ENCODE measurements at places on chromosomes 1 and 21.
A peak's percentile ranks its signal among the peaks of the same experiment; 100 is the strongest.

DNA sequence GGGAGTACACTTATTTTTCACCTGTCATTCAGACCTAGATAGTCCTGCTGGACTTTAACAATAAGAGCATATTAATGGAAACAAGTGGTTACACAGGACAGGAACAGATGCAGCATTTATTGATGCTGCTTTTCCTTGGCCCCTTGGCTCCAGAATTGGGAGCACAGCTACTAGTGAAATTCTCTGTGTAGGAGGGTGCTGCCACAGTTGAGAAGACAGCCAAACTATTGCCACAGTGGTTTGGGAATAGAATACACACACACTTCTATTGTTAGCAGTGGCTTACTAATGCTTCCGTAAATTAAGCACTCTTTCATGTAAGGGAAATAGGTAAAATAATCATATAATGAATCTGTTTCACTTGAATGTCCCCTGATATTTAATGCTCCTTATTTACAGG is 105.3 kb upstream of the TENT5C start:
- no peak for DNase-seq

DNA sequence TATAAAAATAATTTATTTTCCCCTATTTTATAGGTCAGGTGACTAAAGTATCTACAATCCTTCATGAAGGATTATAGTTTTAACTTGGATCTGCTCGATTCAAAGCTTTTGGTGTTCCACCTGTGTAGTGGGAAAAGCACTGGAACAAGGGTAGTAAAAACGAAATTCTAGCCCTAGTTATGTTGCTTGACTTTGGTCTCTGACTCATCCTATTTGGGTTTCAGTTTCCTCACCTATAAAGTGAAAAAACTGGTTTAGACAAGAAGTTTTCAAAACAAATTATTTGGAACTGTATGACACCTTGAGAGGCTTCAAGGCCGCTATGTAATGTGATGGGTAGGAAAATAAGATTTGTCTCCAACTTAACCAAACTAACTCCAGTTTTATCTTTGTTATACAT is 505.2 kb upstream of the ZRANB2 start:
- DNase-seq, result no peak

DNA sequence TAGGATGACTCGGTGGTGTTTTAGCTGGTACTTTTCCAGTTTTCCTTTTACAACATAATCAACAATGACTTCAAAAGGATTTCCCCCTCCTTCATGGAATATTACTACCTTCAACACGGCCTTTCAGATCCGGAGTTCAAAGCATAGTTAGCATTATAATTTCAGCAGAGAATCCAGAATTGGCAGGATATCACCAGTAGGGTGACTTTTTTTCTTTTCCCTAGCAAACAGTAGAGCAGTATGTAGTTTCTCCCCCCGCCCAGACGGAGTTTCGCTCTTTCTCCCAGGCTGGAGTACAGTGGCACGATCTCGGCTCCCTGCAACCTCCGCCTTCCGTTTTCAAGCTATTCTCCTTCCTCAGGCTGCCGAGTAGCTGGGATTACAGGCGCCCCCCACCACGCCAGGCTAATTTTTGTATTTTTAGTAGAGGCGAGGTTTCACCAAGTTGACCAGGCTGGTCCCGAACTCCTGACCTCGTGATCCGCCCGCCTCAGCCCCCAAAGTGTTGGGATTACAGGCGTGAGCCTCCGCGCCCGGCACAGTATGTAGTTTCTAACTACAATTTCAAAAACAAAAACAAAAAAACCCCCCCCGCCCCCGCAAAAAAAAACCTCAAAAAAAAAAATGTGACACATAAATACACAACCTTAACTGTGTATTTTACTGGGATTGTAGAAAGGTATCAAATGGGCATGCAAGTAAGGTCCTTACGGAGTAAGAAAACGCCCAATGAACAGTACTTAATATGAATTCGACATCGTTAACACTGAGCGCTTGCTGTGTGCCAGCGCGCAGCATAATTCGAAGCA is 1.5 kb upstream of the COX20 start:
- peak; percentile 69 for DNase-seq

- DNase-seq, result no peak
Measured at GRCh38 chr1:180837020-180837419, 75.7 kb upstream of the KIAA1614 start.

DNA sequence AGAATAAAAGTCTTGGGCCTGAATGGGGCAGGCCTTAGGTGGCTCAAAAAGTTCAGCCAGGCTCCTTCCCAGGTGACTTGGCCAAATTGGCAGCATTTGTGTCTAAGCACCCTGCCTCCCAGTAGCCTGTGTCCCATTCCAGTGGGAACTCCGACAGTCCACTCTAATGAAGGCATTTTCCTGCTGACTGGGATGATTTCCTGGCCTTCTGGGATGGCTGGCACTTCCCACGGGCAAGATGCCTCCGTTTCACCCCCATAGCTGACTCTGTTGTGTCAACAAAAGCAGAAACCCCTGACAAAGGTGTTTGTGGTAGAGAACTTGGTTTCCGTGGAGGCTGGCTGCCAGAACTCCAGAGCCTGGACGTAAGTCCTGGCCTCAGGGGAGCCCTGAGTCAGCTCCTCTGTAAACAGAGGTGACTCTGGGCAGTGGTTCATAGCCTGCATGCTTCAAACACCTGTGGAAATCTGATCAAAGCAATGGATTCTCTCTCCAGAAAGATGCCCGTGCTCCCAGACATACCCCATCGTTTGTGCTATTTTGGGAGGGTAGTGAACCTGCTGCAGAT is 36.6 kb downstream of the WNT3A start:
- peak; percentile 65 for DNase-seq

DNA sequence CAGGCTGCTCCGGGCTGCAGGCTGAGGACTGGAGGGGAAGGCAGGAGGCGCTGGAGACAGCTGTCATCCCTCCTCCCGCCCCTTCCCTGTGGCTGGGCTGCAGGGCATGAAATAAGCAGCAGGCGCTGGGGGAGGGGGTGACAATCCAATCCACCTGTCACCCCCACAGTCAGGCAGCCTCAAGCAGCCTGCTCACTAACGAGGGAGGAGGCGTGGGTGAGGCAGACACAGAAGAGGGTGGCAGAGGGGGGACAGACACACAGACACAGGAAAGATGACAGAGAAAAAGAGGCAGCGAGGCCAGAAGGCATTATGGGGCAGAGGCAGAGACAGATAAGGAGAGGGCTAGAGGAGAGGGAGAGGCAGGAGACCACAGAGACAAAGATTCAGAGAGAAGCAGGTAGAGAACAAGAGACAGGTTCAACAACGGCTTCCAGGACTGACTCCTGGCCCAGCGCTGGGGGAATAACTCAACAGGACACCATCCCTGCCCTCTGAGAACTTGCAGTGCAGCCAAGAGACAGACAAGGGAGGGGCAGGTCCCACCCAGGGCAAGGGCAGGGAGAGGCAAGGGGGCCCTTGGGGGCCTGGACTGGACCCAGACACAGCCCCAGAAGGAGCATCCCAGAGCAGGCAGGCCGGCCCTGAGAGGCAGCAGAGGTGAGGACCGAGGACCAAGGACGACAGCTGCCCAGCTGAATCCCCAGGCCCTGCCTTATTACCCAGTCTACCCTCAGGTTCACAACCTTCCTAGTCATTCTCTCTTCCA is 11.2 kb downstream of the MEF2D start:
- no peak for DNase-seq

- DNase-seq, result peak; percentile 63
Measured at GRCh38 chr1:205226868-205227583, 720 bp upstream of the TMCC2 start.

GRCh38 chr1:228236744-228237143 is 28.9 kb downstream of the OBSCN start:
- peak; percentile 45 for DNase-seq

GRCh38 chr1:113140588-113141446 is 67.8 kb downstream of the LRIG2 start:
- DNase-seq, result peak; percentile 78

GRCh38 chr21:20661246-20661645 is 337.0 kb upstream of the NCAM2 start:
- DNase-seq, result no peak

DNA sequence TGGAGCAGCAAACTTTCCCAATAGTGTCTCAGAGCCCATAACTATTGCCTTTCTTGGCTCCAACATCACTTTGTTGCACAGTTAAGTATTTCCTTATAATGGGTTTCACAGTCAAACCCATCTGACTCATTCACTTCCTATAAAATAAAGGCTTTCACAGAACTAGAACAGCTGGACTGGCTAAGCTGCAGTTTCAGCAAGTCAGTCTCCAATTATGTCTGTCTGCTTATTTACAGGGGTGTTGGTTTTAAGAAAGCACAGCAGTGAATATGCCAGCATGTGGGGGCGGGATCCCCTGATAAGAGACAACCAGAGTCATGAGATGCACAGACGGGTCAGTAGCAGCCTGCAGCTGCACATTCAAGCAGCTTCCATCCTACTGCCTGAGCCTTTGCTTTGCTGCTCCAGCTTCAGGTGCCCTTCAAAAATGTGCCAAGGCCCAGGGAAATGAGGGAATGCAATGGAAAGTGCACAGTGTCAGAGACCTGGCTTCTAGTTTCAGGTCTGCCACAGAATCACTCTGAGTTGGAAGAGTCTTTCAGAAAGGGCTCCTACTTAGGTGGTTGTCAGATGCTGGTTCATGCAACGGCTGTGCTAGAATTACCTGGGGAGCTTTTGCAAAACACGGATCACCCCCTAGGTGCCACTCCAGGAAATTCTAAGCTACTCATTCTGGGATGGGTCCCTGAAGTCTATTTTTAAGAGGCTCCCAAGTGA is 24.8 kb downstream of the RNF19B start:
- peak; percentile 80 for DNase-seq

DNA sequence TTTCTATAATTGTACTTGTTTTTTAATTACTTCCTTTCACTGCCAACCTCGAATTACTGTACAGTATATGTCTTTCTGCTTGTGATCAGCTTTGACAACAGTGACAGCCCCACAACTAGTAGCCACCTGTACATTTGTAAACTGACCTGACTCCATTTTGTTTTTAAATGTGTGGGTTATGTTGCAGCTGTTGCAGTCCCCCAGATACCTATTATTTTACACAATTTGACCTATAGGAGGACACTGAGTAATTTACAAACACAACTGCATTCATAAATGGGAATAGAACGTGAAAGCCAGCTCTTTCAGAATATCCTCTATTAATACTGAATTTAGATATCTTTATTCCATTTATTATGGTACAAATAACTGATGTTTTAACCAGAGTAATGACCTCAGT is 2.5 kb upstream of the VAMP3 start:
- no peak for DNase-seq

DNA sequence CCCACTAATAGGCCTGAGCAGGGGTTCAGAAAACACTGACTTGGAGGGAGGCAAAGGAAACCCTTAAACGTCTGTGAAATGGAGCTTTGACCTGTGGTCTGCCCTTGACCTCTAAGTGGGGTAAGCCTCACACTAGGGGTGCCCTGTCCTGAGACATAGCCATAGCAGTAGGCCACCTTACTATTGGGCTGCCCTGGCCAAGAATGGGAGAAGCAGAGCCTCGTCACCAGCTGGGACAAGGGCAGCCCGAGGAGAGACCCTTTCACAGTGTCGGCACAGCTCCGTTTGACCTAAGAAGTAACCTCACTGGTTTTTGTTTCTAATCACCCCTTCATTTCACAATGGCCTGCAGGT is 26.4 kb upstream of the IFNAR2 start:
- no peak for DNase-seq

DNA sequence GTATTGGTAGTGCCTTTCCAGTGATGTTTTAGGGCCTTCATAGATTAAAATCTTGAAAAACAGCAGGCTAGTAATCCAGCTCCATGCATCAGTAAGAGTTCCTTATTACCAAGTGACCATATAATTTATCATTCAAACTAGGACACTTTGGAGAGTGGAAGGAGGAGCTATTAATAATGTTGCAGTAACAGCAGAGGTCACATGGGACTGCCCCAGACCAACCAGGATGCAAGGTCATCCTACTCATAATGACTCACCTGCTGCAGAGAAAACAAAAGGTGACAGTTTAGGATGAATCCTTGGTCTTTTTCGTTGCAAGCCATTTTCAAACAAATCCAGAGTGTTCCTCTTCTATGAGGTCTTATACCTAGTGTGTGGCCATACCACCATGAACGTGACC is 187.4 kb downstream of the NUF2 start:
- peak; percentile 17 for DNase-seq

- DNase-seq, result no peak
Measured at GRCh38 chr1:219465212-219466093, 147.5 kb downstream of the ZC3H11B start.

DNA sequence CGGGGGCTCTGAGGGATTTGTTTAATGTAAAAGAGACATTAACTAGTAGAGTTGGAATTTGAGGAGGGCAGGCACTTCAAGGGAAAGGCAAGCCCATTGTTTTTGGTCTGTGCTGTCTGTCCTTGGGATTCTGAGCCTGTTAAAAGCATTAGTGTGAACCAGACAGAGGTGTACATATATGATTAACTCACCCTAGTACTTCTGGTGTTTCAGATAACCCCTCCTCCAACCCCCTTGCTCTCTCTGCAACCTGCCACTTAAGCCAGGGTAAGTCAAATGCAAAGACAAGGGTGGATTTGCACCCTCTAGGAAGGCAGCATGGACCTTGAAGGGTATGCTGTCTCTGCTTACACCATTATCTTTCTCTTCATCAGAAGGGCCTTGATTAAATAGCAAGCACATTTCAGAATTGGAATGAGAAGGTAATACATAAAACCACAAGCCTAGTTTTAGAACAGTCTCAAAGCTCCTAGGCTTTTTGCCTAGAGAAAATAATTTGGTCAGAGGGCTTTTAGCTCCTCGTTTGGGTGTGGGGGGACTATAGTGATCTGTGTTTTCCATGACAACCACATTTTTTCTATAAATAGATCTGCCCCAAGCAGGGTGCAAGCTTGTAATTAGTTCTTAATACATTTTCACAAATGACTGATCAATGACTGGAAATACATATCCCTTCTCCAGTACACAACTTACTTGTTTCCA is 120.7 kb upstream of the SGIP1 start:
- no peak for DNase-seq

DNA sequence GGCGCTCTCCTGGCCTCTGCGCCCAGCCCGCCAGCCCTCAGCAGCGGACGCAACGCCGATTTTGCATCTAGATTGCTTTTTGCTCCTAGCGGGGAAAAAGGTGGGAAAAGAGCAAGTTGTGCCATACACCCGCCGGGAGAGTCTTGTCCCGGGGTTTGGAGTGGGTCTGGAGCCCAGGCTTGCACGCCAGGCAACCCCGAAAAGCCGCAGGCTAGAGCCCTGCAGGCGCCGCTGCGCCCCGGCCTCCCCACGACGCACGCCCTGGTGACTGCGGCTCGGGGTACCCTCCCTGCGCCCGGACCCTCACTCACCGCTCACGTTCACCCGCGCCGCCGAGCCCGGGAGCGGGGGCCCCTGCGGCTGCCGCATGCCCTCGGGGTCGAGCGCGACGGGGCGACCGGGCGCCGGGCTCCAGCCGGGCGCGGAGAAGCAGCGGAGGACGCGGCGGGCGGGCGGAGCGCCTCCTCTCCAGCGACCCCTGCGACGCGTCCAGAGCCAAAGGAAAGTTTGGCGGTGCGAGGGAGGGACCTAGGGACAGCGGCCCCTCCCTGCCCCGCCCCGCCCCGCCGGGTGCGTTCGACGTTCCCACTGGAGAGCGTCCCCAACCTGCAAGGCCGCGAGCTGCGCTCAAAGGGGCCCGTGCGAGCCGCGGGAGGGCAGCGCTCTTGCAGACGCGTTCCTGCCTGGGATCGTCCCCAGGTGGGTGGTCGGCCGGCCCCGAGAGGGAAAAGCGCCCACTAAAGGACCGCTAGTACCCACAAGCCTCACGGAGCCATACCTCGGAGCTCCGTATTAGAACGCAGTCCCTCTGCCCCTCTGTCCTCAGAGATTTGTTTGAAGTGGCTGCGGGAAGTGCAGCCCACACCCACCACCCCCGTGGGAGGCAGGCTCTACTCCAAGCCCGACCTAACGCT is at the start of gene LPAR3:
Gene LPAR3 (minus strand): TSS at position 502 of the 914 bp plus-strand sequence. CDS start 27,086 bp downstream, outside the sequence.
- DNase-seq, result peak; percentile 68

Measured in Daoy (cell line).